Forelimb muscle (tissue), 1 donor: ENCODE measurements at places on chromosomes 12 and 14. TPM values are rescaled to one million over a fixed set of nuclear protein-coding genes. Genes with fewer than 3 reads are reported as not detected.

Gene SIX6
- polyA plus RNA-seq, result 0.08 TPM

Gene TEX52
- 1.2 TPM for polyA plus RNA-seq

Gene PDE6H
- polyA plus RNA-seq, result not detected

Gene ACOT4
- polyA plus RNA-seq, result 0.29 TPM

Gene KLRB1
- polyA plus RNA-seq, result 1.1 TPM

Gene MYF5
- 25.0 TPM for polyA plus RNA-seq

Gene HSPA2
- 5.0 TPM for polyA plus RNA-seq

Gene CATSPERB
- 0.09 TPM for polyA plus RNA-seq

Gene LBHD2
- not detected for polyA plus RNA-seq

Gene PTGER2
- 0.72 TPM for polyA plus RNA-seq

Gene OTX2
- polyA plus RNA-seq, result not detected

Gene WNT1
- polyA plus RNA-seq, result not detected

Gene ADAM20
- polyA plus RNA-seq, result 0.06 TPM

Gene ANG
- 2.0 TPM for polyA plus RNA-seq

Gene SLC38A4
- 9.9 TPM for polyA plus RNA-seq
